ENCODE measurements at places on chromosomes 13 and 19.
A peak's percentile ranks its signal among the peaks of the same experiment; 100 is the strongest.

- DNase-seq = no peak
Measured at GRCh38 chr13:68047889-68048288, 817.8 kb upstream of the PCDH9 start.

DNA sequence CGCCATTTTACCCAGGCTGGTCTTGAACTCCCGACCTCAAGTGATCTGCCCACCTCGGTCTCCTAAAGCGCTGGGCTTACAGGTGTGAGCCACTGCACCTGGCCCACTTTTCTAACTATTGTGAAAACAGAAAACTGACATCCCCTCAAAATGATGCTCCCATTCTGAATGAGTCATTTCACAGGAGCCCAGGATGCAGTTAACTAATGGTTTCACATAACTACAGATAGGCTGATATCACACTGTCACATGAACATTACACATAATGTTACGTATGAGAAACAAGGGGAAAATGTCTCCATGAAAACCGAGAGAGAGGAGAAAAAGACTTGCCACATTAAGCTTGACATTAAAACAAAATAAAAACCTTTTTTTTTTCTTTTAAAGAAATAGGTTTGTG is 37.5 kb downstream of the N4BP2L2 start:
- DNase-seq = no peak

DNA sequence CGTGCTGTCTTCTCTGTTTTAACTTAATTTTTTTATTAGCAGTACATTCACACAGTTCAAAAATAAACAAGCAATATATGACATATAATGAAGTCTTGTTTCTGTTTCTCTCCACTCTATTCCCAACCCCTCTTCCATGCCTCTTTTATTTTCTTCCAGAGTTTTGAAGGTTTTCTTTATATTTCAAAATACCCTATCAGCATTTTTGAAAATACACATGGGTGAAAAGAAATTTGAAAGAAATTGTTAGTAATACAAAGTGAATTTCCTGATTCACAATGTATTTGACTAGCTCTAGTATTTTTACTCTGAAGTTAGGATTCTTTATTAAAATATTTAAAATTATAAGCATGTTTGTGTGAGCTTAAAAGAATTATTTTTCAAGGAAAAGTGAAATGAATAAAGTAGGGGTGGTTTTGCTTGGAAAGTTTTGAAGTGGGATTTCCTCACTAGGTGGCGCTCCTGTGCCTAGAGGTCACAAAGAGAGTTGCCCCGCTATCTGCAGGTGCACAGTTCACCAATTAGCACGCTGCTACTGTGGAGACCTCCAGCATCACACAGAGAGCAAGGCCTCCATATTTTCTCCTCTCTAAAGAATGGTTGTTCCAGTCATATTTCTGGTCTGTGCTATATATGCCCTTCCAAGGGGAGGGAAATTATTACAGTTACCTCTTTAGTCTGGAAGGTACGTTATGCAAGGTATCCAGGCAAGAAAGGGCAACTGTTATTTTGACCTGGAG is 37.6 kb downstream of the SOX21 start:
- peak; percentile 45 for DNase-seq

DNA sequence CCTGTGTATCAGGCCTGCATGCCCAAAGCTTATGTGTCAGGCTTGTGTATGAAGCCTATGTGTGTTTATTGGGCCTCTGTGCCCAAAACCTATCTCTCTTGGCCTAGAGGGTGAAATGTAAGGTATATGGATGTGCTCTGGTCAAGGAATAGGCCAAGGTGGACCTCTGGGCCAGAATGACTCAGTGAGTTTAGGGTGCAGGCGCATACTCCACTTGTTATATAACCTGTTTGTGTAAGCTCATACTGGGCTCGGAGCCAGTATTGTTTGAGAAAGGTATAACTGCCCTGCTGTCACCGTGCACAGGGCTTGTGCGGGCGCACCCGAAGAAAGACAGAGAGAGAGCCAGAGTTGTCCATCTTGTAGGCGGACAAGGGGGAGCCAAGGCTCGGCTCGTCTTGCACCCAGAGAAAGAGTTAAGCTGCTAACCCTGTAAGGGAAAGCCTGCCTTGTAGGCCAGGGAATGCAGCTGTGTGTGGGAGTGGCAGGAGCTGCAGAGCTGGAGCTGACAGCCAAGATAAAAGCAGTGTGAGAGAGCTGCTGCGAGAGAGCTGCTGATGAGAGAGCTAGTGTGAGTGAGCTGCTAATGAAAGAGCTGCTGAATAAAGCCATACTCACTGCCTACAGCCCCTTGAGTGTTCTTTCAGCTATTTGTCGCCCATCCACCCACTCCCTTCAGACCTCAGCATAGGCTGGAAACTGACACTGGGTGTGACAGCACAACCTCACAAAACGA is 43.4 kb upstream of the N4BP2L1 start:
- no peak for DNase-seq

DNA sequence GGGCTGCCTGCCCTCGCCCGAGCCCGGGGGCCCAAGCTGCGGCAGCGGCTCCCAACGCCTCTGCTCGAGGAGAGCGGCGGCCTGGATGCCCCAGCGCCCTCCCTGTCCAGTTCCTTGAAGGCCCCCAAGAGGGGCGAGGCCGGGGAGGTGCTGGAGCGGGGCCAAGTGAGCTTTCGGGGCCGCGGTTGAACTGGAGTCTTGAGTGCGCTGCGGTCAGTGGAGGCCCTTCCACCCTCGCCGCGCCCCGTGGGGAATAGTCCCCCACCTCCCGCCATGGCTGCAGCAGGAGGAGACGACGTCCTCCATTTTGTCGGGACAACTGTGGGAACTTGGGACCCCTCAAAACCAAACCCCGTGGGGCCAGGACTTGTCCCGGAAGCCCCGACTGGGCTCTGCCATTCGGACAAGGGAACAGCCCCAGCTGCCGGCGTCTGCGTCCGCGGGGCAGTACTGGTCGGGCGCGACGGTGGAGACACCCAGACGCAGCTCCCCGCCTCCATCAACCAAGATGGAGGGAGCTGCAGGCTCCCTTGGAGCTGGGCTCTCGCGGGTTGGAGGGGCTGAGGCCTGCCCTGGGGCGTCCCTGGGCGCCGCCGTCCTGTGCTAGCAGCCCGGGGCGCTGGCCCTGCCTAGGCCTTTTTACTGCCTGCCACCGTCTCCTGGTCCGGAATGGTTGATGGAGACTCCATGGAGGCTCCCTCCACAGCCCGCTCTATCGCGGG is 736 bp upstream of the ZMYM5 start:
- DNase-seq = no peak

DNA sequence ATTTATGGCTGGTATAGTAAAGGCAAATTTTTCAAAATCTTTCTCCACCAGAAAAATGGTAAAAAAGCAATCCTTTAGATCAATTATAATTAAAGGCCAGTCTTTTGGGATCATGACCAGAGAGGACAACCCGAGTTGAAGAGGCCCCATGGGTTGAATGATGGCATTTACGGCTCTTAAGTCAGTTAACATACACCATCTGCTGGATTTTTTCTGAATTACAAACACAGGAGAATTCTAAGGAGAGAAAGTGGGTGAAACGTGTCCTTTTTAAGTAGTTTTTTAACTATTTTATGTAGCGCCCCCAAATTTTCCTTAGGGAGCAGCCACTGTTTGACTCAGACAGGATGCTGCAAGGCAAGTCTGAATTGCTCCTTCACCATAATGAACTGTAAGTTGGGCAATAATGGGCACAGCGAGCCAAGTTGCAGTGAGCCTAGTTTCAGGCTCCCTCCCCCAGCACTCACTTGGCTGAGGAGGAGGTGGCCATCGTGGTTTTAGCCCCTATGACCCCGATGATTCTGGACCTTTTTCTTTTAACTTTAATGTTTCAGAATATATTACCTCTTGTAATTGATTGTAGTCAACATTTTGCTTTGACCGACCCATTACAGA is 13.6 kb upstream of the ZNF611 start:
- DNase-seq = peak; percentile 8

- DNase-seq = no peak
Measured at GRCh38 chr13:25934127-25934526, 117.7 kb downstream of the SHISA2 start.

GRCh38 chr13:49240017-49240416 is 7.7 kb upstream of the CDADC1 start:
- DNase-seq = peak; percentile 8

DNA sequence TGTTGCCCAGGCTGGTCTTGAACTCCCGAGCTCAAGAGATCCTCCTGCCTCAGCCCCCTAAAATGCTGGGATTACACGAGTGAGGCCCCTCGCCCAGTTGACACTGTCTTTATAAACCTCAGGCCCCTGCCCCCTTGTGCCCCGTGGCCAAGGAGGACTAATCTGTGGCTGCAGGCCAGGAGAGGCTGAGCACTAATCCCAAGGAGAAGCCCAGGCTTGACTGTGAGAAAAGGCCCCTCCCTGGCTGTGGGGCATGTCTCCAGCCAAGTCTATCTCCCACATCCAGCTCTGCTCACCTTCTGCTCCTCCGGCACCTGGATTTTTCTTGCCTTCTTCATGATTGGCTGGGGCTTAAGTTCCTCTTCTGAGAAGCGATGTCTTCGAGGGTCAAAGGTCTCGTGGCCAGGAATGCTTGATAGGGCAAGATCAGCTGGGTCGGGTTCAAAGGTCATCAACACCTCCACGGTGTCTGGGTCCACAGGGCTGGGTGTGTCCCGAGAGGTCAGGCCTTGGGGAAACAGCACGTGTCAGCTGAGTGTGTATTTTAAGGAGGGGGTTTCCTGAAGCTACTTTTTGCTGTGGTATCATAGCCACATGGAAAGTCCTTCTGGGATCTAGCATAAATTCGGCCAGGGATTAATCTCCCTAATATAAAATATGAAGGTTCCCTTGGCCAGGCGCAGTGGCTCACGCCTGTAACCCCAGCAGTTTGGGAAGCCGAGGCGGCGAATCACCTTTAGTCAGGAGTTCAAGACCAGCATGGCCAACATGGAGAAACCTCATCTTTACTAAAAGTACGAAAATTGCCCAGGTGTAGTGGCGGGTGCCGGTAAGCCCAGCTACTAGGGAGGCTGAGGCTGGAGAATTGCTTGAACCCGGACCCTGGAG is 3.8 kb downstream of the DBP start:
- no peak for DNase-seq

- no peak for DNase-seq
Measured at GRCh38 chr13:29782798-29783197, 67.6 kb downstream of the UBL3 start.

GRCh38 chr13:36445891-36446351 is 13.6 kb downstream of the CCNA1 start:
- no peak for DNase-seq

GRCh38 chr13:19955873-19956559 is 2.5 kb upstream of the ZMYM2 start:
- DNase-seq = no peak

- DNase-seq = no peak
Measured at GRCh38 chr13:102018716-102019115, 383.1 kb downstream of the FGF14 start.

- no peak for DNase-seq
Measured at GRCh38 chr19:36009220-36009619, 607 bp upstream of the SYNE4 start.

DNA sequence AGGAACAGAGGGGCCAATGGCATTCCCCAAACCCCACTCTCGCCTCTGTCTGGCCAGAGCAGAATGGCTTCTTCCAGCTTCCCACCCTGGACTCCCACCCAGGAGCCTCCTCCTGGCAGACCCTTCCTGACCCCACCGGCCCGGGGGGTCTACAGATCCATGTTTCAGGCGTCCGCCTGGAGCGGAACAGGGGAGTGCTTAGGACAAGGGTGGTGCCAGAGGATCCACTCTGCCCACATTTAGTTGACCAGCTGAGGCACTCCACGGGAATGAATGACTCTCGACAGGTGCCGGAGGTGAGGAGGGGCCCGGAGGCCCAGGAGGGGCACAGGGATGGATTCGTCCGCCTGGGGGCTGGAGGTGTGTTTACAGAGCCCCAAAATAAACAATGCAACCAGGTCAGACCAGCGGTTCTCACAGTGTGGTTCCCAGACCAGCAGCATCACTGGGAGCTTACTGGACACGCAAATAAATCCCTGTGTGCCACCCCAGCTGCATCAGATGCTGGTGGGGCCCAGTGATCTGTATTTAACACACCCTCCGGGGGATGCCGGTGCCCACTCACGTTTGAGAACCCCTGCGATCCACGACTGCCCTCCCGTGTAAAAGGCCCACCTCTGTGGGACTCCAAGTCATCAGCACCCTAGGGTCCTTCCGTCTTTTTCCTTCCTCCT is 15.1 kb upstream of the NCCRP1 start:
- DNase-seq = no peak

DNA sequence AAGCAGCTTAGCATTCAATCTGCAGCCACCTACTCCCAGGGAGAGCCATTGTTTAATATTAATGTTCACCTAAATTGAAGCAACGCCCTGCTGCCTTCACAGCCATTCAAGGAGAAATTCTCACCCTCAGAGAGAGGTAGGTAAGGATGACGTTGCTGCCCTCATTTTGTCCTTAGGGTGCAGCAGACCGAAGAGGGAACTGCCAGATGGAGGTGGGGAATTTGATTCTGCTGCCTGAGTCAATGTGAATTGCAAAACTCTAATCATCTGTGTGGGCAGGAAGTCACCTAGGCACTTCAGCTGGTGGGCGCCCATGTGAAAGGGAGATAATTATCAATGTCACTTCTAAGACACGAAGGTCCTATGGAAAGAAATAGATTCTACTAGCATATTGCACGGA is 503.4 kb downstream of the TBC1D4 start:
- DNase-seq = no peak

- no peak for DNase-seq
Measured at GRCh38 chr13:49314344-49314882, 66.7 kb downstream of the CDADC1 start.

DNA sequence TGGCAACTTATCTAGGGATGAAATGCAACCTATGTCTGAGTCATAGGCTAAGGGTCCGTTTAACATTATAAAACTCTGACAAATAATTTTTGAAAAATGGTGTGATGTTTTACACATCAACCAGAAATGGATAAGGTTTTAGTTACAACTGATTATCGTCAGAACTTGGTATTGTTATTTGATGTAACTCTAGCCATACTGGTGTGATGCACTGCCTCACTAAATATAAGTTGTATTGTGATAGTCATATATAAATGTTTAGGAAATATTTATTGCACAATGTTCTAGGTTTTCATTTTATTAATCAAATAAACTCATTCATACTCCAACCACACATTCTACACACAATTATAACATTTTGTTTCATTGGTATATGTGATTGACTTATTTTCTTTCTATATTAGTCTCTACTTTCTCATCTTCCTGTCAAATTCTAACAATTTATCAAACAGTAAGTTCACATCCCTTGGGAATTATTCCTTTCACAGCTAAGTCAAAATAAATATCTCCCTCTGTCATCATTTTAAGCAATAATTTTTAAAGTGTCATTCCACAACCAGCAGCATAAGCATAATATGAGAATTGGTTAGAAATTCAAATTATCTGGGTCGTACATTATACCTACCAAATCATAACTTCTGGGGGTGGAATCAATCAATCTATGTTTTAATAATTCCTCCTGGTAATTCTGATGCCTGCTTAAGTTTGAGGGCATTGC is 873.9 kb downstream of the SLITRK1 start:
- no peak for DNase-seq

Measured in NCI-H1694 (cell line).